ENCODE measurements at places on chromosomes 2 and 18. TPM values are rescaled to one million over a fixed set of nuclear protein-coding genes. Genes with fewer than 3 reads are reported as not detected.

GRCh38 chr2:66433945-66434678, 813 bp upstream of the MEIS1 start:
- DNase-seq = peak; percentile 66

DNA sequence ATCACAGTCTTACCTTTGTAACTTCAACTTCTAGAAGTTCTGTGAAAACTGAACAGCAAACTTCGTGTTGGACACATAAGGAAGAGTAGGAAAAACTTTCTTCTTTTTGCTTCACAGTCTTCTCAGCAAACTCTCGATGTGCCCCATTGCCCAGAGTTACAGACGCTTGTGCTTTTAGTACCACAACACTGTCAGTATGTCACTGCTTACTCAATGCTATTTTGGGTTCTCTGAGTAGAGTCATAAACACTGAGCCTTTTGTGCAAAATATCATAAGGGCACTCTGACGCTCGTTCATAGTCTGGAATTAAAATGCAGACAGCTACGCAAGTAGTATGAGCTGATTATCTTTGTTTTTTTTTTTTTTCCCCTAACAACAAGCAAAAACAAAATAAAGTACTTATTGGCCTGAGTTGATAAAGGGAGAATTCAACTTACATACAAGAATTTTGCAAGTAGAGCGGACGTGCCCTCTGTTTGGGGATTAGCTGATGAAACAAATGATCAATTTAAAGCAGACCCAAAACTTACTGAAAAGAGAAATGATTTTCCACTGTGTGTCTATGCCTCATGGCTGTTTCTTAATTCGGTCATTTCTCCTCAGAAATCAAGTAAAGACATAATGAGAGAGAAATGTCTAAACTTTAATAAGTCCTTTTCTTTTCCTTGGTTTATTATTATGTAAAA, at the start of gene CDH19:
Gene CDH19, minus strand, starts transcription at position 150 of the 687 bp plus-strand sequence. CDS start 31,886 bp downstream, outside the sequence.
- no peak for DNase-seq

- DNase-seq = peak; percentile 67
Measured at GRCh38 chr2:29363111-29363510, 247.9 kb downstream of the CLIP4 start.

GRCh38 chr2:149737896-149738295, 150.3 kb upstream of the MMADHC start:
- DNase-seq = no peak

DNA sequence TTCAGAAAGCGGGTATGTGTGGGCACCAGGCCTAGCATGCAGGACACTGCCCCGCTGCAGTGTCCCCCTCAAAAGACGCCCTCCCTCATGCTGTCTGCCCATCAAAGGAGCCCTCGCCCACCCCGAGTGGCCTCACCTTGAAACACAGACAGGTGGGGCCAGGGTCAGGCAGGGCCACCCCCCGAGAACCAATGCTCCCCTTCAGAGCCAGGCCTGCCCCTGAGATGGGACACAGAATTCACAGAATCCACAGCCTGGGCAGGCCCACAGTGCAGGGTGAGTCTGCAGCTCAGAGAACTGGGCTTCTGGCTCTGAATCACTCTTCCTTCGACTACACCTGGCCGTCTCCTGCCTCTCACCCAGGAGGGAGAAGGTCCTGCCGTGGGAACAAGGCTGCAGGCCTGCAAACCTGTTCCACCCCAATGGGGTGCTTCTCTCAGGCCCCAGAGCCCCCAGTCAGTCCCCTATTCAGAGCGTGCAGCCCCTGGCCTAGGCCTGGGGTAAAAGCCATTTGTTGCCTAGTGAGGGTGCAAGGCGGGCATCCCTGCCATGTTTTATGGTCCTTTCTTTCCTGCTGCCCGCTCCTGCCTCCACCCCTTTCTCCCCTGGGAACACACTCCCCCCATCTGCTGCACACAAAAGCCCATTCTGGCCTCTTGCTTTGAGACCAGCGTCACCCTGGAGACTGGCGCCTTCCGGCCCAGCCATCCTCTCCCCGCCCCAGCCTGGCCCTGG, 11.3 kb upstream of the ARHGEF4 start:
- no peak for DNase-seq

GRCh38 chr2:164657129-164657528, 35.8 kb upstream of the GRB14 start:
- peak; percentile 70 for DNase-seq

DNA sequence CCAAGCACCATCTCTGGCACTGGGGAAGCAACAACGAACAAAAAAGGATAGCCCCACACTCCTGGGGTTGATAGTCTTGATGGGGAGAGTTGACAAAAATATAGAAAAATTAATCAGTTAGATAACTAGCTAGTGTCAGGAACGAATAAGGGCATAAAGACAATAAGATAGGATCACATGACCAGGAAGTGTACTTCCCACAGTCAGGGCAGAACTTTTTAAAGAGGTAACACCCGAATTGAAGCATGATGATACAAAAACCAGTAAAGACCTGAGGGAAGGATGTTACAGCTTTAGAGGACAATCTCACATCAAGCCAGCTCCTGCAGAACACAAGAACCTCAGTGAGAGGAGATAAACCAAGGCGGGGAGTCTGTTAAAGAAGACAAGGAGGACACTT, 295.4 kb upstream of the CRIM1 start:
- no peak for DNase-seq

- DNase-seq = no peak
Measured at GRCh38 chr2:66073172-66073571, 361.8 kb upstream of the MEIS1 start.

CCL20 gene
- total RNA-seq = not detected

PROM2 gene
- total RNA-seq = 0.83 TPM

NLRC4 gene
- not detected for total RNA-seq

RAB6D gene
- total RNA-seq = not detected
